ENCODE measurements at places on chromosomes 6 and 20. TPM values are rescaled to one million over a fixed set of nuclear protein-coding genes. Genes with fewer than 3 reads are reported as not detected.

The GPX6 gene
- not detected for total RNA-seq

The HNF4A gene
- not detected for total RNA-seq

The PCNA gene
- 231 TPM for total RNA-seq

The RBM38 gene
- total RNA-seq: 7.0 TPM

The PNPLA1 gene
- total RNA-seq: 0.14 TPM

The VARS2 gene
- total RNA-seq: 24.8 TPM

The LRFN2 gene
- not detected for total RNA-seq

The STX7 gene
- 28.2 TPM for total RNA-seq
